ENCODE measurements at places on chromosomes 3 and 15.

GRCh38 chr15:46131876-46132275, 497.0 kb downstream of the SQOR start:
- DNase-seq: no peak

DNA sequence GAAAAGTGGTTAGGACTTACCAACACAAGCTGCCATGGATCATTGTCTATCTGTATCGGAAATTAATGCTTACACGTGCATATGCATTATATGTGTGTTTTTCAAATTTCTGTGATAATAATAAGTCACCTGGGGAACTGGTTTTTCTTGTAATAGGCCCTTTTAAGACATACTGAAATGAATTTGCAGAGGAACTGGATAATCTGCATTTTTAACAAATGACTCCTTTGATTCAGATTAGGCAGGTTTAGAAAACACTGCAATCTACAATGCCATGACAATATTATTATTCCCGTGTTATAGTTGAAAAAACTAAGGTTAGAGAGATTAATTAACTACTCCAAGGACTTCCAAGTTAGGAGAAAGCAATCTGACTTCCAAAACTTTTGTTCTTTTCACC, 23.4 kb downstream of the STRIT1 start:
- no peak for DNase-seq

GRCh38 chr3:105352976-105353375, 13.7 kb upstream of the ALCAM start:
- no peak for DNase-seq

- DNase-seq: no peak
Measured at GRCh38 chr15:42707873-42708544, 28.9 kb downstream of the CDAN1 start.

- DNase-seq: no peak
Measured at GRCh38 chr3:15676259-15676658, 74.7 kb downstream of the BTD start.

DNA sequence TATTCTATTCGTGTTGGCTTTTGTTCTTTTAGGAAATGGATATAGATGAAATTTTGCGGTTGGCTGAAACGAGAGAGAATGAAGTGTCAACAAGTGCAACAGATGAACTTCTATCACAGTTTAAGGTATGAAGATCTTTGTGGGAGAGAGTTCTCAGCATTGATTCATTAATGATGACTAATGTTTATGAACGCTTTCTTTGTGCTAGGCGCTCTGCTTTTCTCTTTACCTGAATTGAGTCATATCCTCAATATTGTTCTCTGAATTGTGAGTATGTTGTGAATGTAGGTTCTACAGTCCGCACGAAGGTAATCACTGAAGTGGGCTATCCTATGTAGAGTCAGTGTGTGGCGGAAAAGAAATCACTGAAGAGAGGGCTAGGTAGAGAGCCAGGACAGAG, 81.2 kb downstream of the CHD2 start:
- no peak for DNase-seq

DNA sequence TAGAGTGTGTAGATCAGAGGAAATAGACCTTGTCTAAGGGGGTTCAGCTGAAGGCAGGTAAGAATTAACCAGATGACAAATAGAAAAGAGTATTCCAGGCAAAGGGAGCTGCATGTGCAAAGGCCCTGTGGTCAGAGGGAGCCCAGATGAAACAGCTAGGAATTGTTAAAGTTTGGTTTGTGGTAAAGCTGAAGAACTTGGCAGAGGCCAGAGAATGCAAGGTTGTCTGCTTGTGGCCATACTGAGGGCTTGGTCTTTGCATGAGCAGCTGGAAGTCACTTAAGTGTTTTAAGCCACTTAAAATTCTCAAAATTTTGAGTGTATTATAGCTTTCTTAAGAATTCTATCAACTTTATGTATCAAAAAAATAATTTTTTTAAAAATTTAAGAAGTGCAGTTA, 116.5 kb downstream of the NEK10 start:
- DNase-seq: no peak

- DNase-seq: no peak
Measured at GRCh38 chr3:149278911-149279310, 54.5 kb downstream of the TM4SF18 start.

GRCh38 chr3:129838086-129838485, 55.4 kb downstream of the TMCC1 start:
- DNase-seq: no peak

- no peak for DNase-seq
Measured at GRCh38 chr15:65333856-65334255, 29.4 kb downstream of the RNU5B-1 start.

- DNase-seq: no peak
Measured at GRCh38 chr3:151568184-151568583, 107.3 kb upstream of the IGSF10 start.

DNA sequence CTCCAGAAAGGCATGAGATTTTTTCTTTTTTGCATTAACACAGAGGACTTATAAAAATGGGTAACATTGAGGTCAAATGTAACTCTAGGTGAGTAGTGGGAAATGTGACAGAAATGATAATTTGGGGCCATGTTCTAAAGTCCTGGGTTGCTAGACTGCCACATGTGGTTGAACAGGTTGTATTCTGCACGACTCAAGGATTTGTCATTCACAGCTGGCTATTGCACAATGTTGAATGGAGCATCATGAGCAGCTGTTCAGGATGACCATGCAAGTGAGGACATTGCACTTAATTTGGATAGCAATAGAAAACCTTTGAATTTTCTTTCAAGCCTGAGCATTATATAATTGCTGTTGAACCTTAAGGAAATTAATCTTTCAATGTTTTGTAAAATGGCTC, 396.6 kb downstream of the NAALADL2 start:
- no peak for DNase-seq

DNA sequence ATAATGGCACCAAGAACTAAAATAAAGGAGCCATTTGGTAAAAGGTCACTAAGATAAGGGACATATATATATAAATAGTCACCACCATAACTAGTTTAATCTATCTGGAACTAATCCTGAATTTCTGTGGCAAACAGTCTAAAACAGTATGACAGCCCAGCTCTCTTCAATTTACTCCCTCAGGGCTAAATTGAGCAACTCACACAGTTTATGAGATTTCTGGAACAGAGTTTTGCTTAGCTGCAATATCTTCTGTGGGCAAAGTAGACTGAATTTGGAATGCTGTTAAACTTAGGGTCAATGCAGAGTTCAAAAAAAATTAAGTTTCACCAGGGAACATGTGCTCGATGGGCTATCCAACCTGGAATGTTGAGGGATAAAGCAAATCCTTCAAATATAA, 70.1 kb upstream of the VEPH1 start:
- DNase-seq: no peak

GRCh38 chr3:141434255-141434654, 52.6 kb upstream of the RASA2 start:
- no peak for DNase-seq

- DNase-seq: no peak
Measured at GRCh38 chr3:25289663-25290062, 138.4 kb upstream of the RARB start.

DNA sequence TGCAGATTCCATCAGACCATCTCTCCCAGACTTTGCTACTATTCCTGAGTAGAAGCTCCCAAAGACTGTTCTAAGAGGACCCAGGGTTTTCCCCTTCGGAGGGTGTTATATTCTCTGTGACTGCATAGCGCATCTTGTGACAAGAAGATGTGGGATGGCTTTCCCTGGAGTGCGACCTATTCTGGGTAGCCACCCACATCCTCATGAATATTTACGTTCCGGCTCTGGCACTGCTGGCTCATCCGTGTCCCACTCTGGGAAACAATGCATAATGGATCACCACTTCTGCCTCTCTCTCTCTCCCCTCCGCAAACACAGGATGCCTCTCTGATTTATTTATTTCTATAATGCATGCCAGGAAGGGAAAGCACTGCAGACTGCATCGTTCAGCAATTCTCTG, 166.1 kb downstream of the PYDC2 start:
- DNase-seq: no peak

DNA sequence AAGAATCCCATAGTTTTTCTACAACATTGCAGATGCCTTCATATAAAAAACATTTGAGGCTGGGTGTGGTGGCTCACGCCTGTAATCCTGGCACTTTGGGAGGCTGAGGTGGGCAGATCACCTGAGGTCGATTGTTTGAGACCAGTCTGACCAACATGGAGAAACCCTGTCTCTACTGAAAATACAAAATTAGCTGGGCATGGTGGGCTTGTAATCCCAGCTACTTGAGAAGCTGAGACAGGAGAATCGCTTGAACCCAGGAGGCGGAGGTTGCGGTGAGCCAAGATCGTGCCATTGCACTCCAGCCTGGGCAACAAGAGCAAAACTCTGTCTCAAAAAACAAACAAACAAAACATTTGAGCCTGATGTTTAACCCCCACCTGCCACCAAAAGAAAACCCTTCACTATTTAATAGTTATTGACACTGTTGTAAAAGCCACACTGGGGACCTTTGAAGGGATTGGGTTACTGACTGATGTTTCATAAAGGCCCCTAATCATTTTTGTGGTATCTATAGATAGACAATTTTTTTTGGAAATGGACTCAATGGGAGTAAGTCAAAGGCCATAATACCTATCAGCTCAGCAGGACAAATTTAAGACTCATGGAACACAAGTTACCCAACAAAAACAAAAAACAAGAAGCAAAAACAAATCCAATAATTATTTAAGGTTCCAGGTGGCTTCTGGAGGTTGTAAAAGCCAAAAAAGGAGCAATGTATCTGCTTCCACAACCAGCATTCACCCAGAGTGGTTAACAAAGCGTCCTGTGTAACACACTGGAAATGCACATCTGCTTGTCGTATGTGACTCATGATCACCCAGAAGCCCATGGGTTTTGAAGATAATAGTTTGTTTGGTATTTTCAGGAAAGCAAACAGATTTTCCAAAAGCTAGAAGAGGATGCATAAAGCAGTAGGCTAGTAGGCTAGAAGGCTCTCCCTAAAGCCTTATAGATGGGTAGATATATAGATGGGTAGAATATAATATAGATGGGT, 41.2 kb downstream of the CDCP1 start:
- no peak for DNase-seq

GRCh38 chr3:58161435-58162398, 49.1 kb downstream of the DNASE1L3 start:
- no peak for DNase-seq

DNA sequence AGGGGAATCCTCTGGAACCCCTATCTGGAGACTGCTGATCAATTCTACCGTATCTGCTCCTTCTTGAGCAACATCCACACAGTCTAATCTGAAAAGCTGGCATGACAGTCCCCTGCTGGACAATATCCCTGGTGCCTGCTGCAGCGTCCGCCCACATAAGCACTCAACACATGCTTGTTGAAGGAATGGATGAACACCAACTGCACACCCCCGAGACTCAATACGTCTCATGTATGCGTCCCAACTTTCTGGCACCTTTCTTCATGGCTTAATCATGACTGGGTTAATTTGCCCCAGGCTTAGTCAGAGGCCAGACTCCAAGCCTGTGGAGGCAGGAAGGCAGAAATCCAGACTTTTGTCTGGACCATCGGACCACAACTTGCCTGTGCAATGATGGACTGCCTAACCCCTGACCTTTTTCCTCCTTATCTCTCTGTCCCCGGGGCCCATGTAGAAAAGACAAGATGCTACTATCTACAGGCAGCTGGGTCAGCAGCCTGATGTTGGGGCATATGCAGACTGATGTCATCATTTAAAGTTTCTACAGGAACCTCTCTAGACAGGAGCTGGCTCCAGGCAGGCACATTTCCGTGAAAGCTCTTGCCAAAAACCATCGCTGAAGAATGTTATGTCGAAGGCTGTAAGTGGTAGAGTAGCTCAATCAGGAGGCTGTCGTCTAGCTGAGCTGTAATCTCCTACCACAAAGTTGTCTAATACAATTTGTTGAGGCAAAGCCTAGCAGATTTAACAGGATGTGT, 114.1 kb upstream of the TPM1 start:
- no peak for DNase-seq

- DNase-seq: no peak
Measured at GRCh38 chr3:58784425-58784824, 117.9 kb upstream of the FAM3D start.

- DNase-seq: peak; percentile 76
Measured at GRCh38 chr15:67542420-67543347, at the start of gene MAP2K5. TSS of gene MAP2K5 (plus strand) at chr15:67542703. CDS start at chr15:67543336, 633 bp downstream.

DNA sequence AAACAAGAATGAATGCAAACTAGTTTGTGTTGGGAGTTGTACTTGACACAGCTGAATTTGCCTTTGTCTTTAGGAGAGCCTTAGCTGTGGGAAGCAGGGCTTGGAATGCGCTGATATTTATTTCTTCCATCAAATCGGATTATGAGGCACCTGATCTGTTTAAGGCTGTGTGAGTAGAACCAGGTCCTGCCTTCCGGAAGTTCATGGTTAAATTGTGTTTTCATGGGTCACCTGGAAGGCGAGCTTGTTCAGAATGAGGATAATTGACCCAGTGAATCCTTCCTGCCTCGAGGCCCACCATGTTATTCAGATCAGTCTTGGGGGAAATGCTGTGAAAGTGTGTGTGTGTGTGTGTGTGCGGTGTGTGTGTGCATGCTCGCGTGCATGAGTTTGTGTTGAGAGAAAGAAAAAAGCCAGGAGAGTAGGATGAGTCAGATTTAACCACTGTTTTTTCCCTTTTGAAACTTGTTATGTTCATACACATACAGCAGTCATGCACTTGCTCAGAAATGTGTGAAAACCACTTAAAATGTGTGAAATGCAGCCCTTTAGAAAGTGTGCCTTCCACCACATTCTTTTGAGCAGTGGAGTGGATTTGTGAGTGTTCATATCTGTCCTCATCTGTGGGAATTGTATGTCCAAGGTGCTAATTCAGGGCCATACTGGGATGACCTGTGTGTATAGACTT, 36.7 kb downstream of the SMAD3 start:
- DNase-seq: no peak

- DNase-seq: no peak
Measured at GRCh38 chr3:121436641-121437040, 109.1 kb downstream of the POLQ start.

- no peak for DNase-seq
Measured at GRCh38 chr3:21017115-21017852, 733.7 kb downstream of the ZNF385D start.

GRCh38 chr15:95141486-95141885, 910.1 kb downstream of the MCTP2 start:
- DNase-seq: no peak

DNA sequence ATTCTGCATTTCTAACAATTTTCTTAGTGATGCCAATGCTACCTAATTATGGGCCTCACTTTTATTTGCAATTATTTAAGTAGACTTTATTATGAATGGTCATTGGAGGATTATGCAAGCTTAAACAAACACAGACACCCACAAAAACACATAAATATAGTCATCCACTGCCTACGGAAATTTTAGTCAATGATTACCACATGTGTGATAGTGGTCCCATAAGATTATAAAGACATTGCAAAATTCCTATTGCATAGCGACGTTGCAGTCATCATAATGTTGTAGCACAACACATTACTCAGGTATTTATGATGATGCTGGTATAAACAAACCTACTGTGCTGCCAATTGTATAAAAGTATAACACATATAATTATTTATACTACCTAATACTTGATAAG, 247.8 kb upstream of the ALCAM start:
- DNase-seq: no peak

- DNase-seq: no peak
Measured at GRCh38 chr3:15498431-15499214, 22.9 kb downstream of the COLQ start.

- DNase-seq: no peak
Measured at GRCh38 chr15:94185547-94186236, 45.7 kb upstream of the MCTP2 start.

- no peak for DNase-seq
Measured at GRCh38 chr3:5231487-5231886, 44.0 kb downstream of the EDEM1 start.
